ENCODE measurements at places on chromosomes 3 and 15. TPM values are rescaled to one million over a fixed set of nuclear protein-coding genes. Genes with fewer than 3 reads are reported as not detected.

Gene GHSR
- not detected for total RNA-seq

Gene GOLGA8R
- 5.3 TPM for total RNA-seq

Gene EXOSC7
- total RNA-seq, result 38.4 TPM

DNA sequence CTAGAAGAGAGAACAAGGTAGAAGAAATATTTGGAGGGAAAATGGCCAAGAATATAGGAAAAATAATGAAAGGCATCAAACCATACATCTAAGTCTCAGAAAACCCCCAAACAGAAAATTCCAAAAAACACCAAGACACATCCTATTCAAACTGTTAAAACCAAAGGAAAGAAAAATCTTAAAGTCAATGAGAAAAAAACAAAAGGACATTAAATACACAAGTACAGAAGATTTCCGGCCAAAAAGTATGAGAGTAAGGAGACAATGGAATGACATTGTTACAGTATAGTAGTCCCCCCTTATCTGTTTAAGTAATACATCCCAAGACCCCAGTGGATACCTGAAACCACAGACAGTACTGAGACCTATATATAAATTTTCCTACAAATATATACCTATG, 18.8 kb downstream of the CLASP2 start:
- H3K27ac ChIP-seq, result no peak overlapping the region
- no peak overlapping the region for H3K4me3 ChIP-seq
- DNase-seq, result no peak
- no peaks in the 10 kb centered on the region for H3K27me3 ChIP-seq
- H3K36me3 ChIP-seq, result no peaks in the 10 kb centered on the region

GRCh38 chr15:38266247-38266986, 13.8 kb downstream of the SPRED1 start:
- H3K27ac ChIP-seq, result no peak overlapping the region
- no peak for DNase-seq
- no peaks in the 10 kb centered on the region for H3K36me3 ChIP-seq
- no peaks in the 10 kb centered on the region for H3K27me3 ChIP-seq
- H3K4me1 ChIP-seq, result no peaks in the 10 kb centered on the region
- no peak overlapping the region for H3K4me3 ChIP-seq

DNA sequence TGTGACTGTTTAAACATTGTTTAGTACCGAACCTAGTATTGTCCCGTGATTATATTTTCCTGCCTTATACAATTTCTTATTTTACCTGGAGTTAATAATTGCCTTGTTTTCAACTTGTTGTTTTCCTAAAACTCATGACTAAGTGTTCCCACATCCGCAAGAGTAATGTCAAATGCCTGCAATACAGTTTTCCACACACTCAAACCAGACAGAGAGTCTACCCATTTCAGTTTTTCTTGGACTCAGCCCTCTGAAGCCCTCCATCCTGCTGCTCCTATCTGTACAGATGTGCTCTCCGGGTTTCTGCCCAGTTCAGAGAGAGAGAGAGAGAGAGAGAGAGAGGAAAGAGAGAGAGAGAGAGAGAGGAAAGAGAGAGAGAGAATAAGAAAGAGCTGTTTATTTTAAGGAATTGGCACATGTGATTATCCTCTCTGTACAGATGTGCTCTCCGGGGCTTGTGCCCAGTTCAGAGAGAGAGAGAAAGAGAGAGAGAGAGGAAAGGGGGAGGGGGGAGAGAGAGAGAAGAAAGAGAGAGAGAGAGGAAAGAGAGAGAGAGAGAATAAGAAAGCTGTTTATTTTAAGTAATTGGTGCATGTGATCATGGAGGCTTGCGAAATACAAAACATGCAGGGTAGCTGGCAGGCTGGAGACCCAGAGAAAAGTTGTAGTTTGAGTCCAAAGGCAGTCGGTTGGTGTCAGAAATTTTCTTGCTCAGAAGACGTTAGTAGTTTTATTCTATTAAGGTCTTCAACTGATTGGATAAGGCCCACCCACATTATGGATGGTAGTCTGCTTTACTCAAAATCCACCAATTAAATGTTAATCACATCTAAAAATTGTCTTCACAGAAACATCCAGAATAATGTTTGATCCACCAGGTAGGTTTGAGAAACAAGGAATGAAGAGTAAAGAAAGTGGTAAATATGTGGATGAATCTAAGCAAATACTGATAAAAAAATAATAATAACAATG, 104.1 kb upstream of the GOLGA8J start:
- peak overlapping the region; percentile 43 for H3K27ac ChIP-seq
- peak; percentile 34 for DNase-seq
- H3K27me3 ChIP-seq, result no peaks in the 10 kb centered on the region
- H3K4me1 ChIP-seq, result no peaks in the 10 kb centered on the region

- no peak overlapping the region for H3K27ac ChIP-seq
- H3K4me1 ChIP-seq, result no peaks in the 10 kb centered on the region
- no peaks in the 10 kb centered on the region for H3K27me3 ChIP-seq
- no peaks in the 10 kb centered on the region for H3K36me3 ChIP-seq
- DNase-seq, result no peak
- H3K4me3 ChIP-seq, result no peak overlapping the region
Measured at GRCh38 chr3:47128137-47128536, 35.8 kb downstream of the SETD2 start.

GRCh38 chr3:141452045-141452444, 34.8 kb upstream of the RASA2 start:
- H3K36me3 ChIP-seq, result no peaks in the 10 kb centered on the region
- H3K27me3 ChIP-seq, result no peaks in the 10 kb centered on the region
- no peak for DNase-seq
- peak overlapping the region; percentile 83 for H3K27ac ChIP-seq

DNA sequence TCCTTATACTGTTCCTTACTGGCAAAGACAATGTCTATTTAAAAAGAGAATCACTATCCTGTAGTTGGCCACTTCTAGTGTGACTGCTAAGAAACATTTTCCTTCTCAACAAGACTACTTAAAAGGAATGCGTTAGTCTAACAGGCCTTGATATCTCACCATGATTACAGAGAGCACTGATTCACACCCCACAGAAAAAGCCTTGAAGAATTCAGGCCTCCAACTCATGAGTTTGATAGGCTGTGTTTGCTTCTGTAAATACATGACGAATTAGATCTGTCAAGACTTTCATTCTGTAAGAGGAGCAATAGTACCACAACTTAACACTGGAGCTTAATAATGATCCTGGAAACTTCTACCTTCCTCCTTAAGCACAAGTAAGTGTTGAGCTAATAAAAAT, 432.8 kb upstream of the NR2F2 start:
- DNase-seq, result no peak
- no peaks in the 10 kb centered on the region for H3K27me3 ChIP-seq
- no peak overlapping the region for H3K4me3 ChIP-seq
- no peaks in the 10 kb centered on the region for H3K36me3 ChIP-seq
- H3K27ac ChIP-seq, result no peak overlapping the region

- no peak for DNase-seq
- H3K27ac ChIP-seq, result no peak overlapping the region
- H3K27me3 ChIP-seq, result no peaks in the 10 kb centered on the region
- no peaks in the 10 kb centered on the region for H3K4me1 ChIP-seq
Measured at GRCh38 chr3:127758013-127758412, 64.3 kb downstream of the MGLL start.
